Upper lobe of left lung (tissue), 6 donors: ENCODE measurements at places on chromosomes 13 and 19.

GRCh38 chr19:3268326-3268725, 43.9 kb downstream of the CELF5 start:
- no peak overlapping the region for H3K4me3 ChIP-seq
- H3K36me3 ChIP-seq: no peaks in the 10 kb centered on the region
- H3K4me1 ChIP-seq: no peaks in the 10 kb centered on the region
- DNase-seq: no peak
- H3K27ac ChIP-seq: no peak overlapping the region
- no peaks in the 10 kb centered on the region for H3K27me3 ChIP-seq

DNA sequence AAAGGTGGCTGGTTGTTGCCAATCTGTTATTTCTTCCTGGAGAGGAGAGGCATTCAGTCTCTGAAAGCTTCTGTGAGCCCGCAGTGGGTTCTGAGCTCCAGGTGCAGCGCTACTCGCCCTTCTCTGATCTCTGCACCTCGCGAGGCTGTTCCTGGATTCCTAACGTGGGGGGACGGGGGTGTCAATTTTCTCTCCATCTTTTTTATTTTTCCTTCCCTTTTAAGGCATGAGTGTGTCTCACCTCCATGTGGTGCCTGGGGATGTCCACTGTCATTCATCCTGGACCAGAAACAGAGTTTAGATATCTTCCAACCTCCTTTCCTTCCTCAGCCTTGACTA, 626 bp downstream of the ZNF233 start:
- H3K4me3 ChIP-seq: no peak overlapping the region
- H3K36me3 ChIP-seq: no peaks in the 10 kb centered on the region
- H3K27ac ChIP-seq: no peak overlapping the region
- H3K27me3 ChIP-seq: no peaks in the 10 kb centered on the region
- no peak for DNase-seq

DNA sequence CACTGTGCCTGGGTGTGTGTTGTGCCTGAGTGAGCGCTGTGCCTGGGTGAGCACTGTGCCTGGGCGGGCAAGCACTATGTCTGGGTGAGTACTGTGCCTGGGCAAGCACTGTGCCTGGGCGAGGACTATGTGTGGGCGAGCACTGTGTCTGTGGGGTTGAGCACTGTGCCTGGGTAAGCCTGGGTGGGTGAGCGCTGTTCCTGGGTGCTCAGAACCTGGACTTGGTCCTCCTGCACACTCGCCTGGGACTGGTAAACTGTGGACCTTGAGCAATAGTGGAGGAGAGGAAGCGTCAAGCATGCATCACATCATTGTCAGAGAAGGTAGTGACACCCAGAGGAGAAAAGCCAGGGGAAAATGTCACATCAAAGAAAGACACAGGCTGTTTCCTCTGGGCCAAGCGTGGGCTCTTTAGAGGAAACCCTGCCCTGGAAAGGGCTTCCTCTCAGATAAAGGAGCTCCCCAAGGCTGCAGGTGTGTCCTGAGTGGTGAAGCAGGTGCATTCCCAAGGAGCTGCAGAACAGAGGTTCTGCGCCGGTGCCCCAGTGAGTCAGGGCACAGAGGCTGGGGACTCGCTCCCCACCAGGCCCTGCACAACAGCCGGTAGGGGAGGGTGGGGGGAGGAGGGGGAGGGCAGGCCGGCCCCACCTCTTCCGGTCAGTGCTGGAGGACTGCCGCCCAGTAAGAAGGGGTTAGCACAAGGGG, 141.2 kb downstream of the TEX29 start:
- DNase-seq: no peak
- no peaks in the 10 kb centered on the region for H3K36me3 ChIP-seq
- no peaks in the 10 kb centered on the region for H3K4me1 ChIP-seq
- no peak overlapping the region for H3K4me3 ChIP-seq
- no peaks in the 10 kb centered on the region for H3K27me3 ChIP-seq

GRCh38 chr13:99218969-99219368, 18.3 kb downstream of the UBAC2 start:
- H3K4me1 ChIP-seq: peaks cover 45% of the 10 kb centered on the region
- H3K27ac ChIP-seq: no peak overlapping the region
- no peaks in the 10 kb centered on the region for H3K36me3 ChIP-seq
- no peak for DNase-seq

- no peak overlapping the region for H3K27ac ChIP-seq
- H3K36me3 ChIP-seq: no peaks in the 10 kb centered on the region
- no peak overlapping the region for H3K4me3 ChIP-seq
- DNase-seq: no peak
- H3K27me3 ChIP-seq: no peaks in the 10 kb centered on the region
Measured at GRCh38 chr13:43516401-43516833, 270.4 kb downstream of the ENOX1 start.

DNA sequence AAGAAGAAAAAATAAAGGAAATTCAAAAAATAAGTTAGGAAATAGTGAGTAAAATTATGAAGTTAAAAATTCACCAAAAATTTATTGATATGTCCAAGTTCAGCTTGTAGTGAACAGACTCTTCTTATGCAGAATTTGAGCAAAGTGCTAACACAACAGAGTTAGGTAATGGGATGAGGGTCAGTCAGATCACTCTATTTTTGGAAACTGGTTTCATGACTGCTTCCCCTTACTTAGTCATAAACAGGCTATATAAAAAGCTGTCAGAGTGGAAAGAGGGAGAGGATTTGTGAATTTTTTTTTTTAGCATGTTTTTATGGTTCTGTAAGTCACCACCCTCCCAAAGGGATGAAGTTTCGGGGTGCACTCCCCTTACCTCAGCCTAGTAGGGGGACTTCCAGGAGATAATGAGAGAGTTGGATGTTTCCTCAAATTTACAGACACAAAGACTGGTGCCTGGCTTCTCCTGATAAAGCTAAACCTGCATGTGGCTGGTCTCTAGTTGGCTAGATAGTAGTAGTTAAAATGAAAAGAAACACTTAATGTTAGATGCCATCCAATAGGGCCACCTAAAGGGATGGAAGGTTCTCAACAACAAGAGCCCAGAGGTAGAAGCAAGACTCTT, 4.5 kb downstream of the CPB2 start:
- H3K4me3 ChIP-seq: no peak overlapping the region
- H3K36me3 ChIP-seq: no peaks in the 10 kb centered on the region
- peaks cover 7% of the 10 kb centered on the region for H3K4me1 ChIP-seq

GRCh38 chr13:23160638-23161480, 19.9 kb upstream of the SGCG start:
- peak overlapping the region; percentile 41 for H3K4me3 ChIP-seq
- no peak overlapping the region for H3K27ac ChIP-seq
- peaks cover 16% of the 10 kb centered on the region for H3K4me1 ChIP-seq
- no peak for DNase-seq
- H3K27me3 ChIP-seq: peaks cover 14% of the 10 kb centered on the region

GRCh38 chr19:38569368-38569983, 48.3 kb downstream of the MAP4K1 start:
- no peaks in the 10 kb centered on the region for H3K36me3 ChIP-seq
- no peak overlapping the region for H3K4me3 ChIP-seq
- DNase-seq: no peak
